ENCODE measurements at places on chromosomes 2 and 18.

DNA sequence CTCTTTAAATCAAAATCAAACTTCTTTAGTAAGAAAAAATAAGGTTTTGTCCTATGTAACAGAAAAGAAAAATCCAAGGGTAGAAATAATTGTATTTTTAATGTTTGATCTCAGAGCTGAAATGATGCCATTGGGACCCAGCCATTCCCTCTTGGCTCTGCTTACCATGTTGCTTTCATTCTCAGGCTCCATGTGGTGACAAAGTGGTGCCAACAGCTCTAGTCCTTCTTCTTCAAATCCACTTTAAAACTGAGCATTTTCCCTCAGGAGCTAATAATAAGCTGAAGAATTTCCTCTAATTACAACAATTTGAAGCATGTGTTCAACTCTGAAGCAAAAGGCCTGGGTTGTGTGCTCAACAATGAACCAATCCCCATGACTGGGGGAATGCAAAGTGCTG, 327.9 kb downstream of the EN1 start:
- DNase-seq = no peak

DNA sequence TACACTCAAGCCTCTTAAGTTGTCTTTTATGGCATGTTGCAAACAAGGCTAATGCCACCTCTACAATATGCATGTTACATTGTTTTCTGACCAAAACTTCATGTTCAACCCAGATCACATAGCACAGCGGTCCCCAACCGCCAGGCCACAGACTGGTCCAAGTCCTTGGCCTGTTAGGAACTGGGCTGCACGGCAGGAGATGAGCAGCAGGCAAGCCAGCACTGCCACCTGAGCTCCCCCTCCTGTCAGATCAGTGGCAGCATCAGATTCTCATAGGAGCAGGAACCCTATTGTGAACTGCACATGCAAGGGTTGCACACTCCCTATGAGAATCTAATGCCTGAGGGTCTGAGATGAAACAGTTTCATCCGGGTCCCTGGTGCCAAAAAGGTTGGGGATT, 324.8 kb upstream of the CHAC2 start:
- no peak for DNase-seq

GRCh38 chr2:45166229-45166890, 157.1 kb upstream of the SIX2 start:
- no peak for DNase-seq

- no peak for DNase-seq
These were observed 7.1 kb downstream of the RTP5 start for GRCh38 chr2:241876528-241877196.

DNA sequence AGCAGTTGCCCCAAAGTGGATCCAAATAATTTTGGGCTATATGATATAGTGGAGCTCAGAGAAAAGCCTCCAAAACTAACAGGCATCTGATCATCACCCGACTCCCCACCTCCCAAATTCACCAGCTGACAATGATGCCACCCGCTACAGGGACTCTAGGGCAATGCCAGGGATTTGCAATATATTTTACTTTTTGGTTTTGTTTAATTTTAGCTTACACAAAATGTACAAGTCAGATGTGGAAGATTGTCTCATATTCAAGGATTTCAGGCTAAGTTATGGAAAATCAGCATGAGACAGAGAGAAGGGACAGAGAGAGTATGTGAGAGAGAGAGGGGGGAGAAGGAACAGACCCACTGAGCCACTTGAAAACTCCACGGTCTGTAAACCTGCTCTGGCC, 187.4 kb downstream of the TMEM247 start:
- no peak for DNase-seq

All from fibroblast of skin of right biceps (primary cell).